ENCODE measurements at places on chromosomes 1 and 21.
A peak's percentile ranks its signal among the peaks of the same experiment; 100 is the strongest.

DNA sequence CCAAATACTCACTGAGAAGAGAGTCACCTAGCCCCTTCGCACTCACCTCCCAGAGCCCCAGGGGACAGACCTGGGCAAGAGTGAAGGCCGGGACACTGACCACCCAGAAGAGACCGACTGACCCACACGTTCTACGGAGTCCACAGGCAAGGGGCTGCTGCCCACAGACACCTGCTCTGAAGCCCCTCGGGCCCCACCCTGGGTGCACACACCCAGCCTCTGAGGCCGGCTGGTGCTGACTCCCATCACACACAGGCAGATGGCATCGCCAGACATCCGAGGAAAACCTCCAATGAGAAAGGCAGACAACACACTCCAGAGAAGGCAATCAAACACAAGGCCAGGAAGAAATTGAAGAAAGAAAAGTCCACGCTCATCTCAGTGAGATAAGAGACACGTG is 22.1 kb downstream of the WDR4 start:
- no peaks in the 10 kb centered on the region for H3K27me3 ChIP-seq
- H3K36me3 ChIP-seq = peaks cover 60% of the 10 kb centered on the region
- no peak overlapping the region for H3K4me3 ChIP-seq

DNA sequence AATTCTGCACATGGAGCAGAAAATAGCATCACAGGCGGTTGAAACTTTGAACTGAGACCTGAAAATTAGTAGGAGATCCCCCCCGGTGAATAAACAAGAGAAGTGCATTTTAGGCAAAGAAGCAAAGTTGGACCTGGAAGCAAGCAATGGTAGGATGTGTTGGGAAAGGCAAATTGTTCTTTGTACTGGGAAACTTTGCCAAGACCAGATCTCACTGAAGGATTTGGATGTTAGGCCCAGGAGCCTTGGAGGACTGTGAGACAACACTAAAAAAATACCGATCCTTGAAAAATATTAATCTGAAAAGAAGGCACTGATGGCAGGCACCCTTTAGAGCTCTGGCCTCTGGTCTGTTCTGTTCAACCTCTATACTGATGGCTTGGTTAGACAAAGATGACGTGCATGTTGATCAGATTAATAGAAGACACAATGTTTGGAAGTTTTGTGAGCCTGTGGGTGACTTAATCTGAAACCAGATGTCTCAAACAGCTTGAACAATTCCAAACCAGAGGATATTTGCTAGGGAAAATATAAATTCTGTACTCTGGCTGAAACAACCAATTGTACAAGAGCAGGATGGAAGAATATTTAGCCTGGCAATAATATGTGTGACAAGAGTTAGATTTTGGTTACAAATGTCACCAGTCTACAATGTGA is 108.4 kb downstream of the ROR1 start:
- no peaks in the 10 kb centered on the region for H3K36me3 ChIP-seq
- H3K27me3 ChIP-seq = no peaks in the 10 kb centered on the region
- no peak for DNase-seq
- no peaks in the 10 kb centered on the region for H3K4me1 ChIP-seq
- no peak overlapping the region for H3K27ac ChIP-seq

- no peak overlapping the region for H3K27ac ChIP-seq
- H3K36me3 ChIP-seq = no peaks in the 10 kb centered on the region
- H3K4me1 ChIP-seq = peaks cover 44% of the 10 kb centered on the region
- no peaks in the 10 kb centered on the region for H3K27me3 ChIP-seq
Measured at GRCh38 chr1:243731301-243731891, 118.6 kb downstream of the AKT3 start.

DNA sequence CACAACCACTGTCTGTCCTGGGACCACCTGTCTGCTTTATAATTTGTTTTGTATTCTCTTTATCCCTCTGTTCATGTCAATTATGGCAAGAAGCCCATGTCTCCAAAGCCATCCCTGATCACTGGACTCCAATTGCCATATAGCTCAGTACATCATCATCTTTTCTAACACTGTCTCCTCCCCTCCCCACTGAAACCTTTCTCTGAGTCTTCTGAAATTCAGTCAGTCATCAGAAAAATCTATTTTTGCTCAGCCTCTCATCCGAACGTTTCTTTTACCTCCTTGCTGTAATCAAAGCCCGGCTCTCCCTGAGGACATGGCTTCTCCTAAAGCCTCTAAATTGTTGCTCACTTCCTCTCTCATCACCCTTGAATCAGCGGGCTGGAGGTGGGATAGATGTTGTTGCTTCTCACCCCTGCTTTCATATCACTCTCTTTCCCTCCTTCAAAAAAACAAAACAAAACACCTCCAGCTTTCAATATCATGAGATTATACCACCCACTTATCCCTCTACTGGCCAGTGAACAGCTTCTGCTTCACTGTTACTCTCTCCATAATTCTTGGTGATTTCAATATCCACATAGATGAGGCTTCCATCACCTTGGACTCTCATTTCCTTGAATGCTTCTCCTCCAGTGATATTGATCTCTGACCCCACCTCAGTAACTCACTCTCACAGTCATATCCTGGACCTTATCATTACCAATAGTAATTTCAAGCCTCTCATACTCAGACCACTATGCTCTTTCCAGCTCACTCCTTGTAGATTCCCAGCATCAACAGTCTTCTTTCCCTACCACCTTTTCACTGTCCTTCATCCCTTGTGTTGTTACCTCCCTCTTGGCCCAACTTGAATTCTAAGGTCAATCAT is 27.8 kb downstream of the RAB3B start:
- H3K36me3 ChIP-seq = no peaks in the 10 kb centered on the region
- H3K4me3 ChIP-seq = peak overlapping the region; percentile 40
- peaks cover 63% of the 10 kb centered on the region for H3K4me1 ChIP-seq
- peak; percentile 69 for DNase-seq
- H3K27ac ChIP-seq = peak overlapping the region; percentile 87
- H3K27me3 ChIP-seq = no peaks in the 10 kb centered on the region

GRCh38 chr1:58765006-58765405 is 18.8 kb downstream of the JUN start:
- no peaks in the 10 kb centered on the region for H3K27me3 ChIP-seq
- H3K36me3 ChIP-seq = no peaks in the 10 kb centered on the region
- no peak overlapping the region for H3K27ac ChIP-seq
- no peak overlapping the region for H3K4me3 ChIP-seq
- no peak for DNase-seq

GRCh38 chr1:81410941-81411340 is 389.8 kb upstream of the ADGRL2 start:
- H3K4me1 ChIP-seq = no peaks in the 10 kb centered on the region
- no peak overlapping the region for H3K27ac ChIP-seq
- no peaks in the 10 kb centered on the region for H3K36me3 ChIP-seq
- no peaks in the 10 kb centered on the region for H3K27me3 ChIP-seq

DNA sequence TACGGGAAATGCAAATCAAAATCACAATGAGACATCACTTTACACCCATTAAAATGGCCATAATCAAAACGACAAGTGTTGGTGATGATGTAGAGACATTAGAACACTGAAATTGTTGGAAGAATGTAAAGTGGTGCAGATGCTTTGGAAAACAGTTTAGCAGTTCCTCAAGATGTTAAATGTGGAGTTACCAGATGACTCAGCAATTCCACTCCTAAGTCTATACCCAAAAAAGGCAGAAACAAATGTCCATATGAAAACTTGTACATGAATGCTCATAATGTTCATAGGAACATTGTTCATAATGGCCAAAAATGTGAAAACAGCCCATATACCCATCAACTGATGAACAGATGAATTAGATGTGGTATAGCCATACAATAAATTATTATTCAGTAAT is 267.4 kb downstream of the KCNH1 start:
- no peak for DNase-seq
- H3K36me3 ChIP-seq = no peaks in the 10 kb centered on the region
- no peak overlapping the region for H3K4me3 ChIP-seq
- H3K27ac ChIP-seq = no peak overlapping the region

GRCh38 chr1:156076609-156077429 is 5.4 kb downstream of the MEX3A start:
- H3K27me3 ChIP-seq = peaks cover 43% of the 10 kb centered on the region
- H3K27ac ChIP-seq = no peak overlapping the region
- DNase-seq = no peak
- H3K36me3 ChIP-seq = no peaks in the 10 kb centered on the region
- no peak overlapping the region for H3K4me3 ChIP-seq
